Upper lobe of left lung (tissue), 6 donors: ENCODE measurements at places on chromosomes 3 and 15. TPM values are rescaled to one million over a fixed set of nuclear protein-coding genes. Genes with fewer than 3 reads are reported as not detected.
A peak's percentile ranks its signal among the peaks of the same experiment; 100 is the strongest.

GRCh38 chr3:47227678-47228077, 54.9 kb downstream of the KIF9 start:
- no peaks in the 10 kb centered on the region for H3K27me3 ChIP-seq
- H3K27ac ChIP-seq: peak overlapping the region; percentile 49
- H3K36me3 ChIP-seq: no peaks in the 10 kb centered on the region
- peaks cover 11% of the 10 kb centered on the region for H3K4me1 ChIP-seq

- no peaks in the 10 kb centered on the region for H3K36me3 ChIP-seq
- no peak overlapping the region for H3K4me3 ChIP-seq
- no peak overlapping the region for H3K27ac ChIP-seq
- no peaks in the 10 kb centered on the region for H3K27me3 ChIP-seq
- no peak for DNase-seq
- peaks cover 6% of the 10 kb centered on the region for H3K4me1 ChIP-seq
These were observed 203.4 kb downstream of the FOXP1 start for GRCh38 chr3:71380096-71380495.

- no peak for DNase-seq
- H3K27ac ChIP-seq: no peak overlapping the region
- H3K4me1 ChIP-seq: no peaks in the 10 kb centered on the region
- H3K36me3 ChIP-seq: no peaks in the 10 kb centered on the region
- no peaks in the 10 kb centered on the region for H3K27me3 ChIP-seq
These were observed 943.9 kb downstream of the ROBO1 start for GRCh38 chr3:78823859-78824258.

GRCh38 chr3:146222204-146223046, 28.5 kb downstream of the PLSCR4 start:
- H3K27ac ChIP-seq: peak overlapping the region; percentile 75
- no peak for DNase-seq

DNA sequence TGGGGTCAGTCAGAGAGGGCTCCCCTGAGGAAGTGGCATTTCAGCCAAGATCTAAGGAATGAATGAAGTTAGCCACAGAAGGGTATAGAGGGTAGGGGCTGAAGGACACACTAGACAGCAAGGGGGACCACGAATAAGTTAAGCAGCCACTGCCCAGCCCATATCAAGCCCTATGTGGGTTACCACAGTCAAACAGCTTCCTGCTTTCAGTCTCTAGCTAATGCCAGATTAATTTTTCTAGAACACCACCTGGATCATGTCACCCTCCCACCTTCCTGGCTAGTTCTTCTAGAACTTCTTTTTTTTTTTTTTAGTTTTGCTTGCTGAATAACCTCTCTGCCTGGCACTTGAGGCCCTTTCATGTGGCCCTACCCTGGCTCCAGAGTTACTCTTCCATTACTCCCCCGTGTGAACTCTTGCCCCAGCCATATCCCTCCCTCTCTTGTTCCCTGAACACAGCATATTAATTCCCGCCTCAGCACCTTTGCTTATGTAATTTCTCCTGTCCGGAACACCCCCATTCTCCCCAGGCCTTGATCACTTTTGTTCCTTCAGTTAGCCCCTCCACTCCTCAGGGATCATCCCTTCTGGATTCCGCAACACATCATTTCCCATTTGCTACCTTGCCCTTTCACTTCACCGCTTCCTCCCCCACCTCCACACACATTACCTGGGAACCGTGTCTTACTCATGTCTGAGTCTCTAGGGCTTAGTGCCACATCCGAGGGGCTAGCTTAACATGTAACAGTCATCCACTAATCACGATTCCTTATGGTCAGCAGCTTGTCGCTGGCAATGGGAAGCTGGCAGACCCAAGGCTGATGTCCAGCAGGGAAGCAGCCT, 20.6 kb upstream of the BNC1 start:
- H3K4me1 ChIP-seq: no peaks in the 10 kb centered on the region
- H3K27me3 ChIP-seq: no peaks in the 10 kb centered on the region
- no peak for DNase-seq
- no peaks in the 10 kb centered on the region for H3K36me3 ChIP-seq
- H3K4me3 ChIP-seq: no peak overlapping the region

- H3K4me3 ChIP-seq: no peak overlapping the region
- H3K4me1 ChIP-seq: peaks cover 29% of the 10 kb centered on the region
- H3K36me3 ChIP-seq: no peaks in the 10 kb centered on the region
- H3K27me3 ChIP-seq: no peaks in the 10 kb centered on the region
- H3K27ac ChIP-seq: peak overlapping the region; percentile 57
These were observed 318.6 kb upstream of the LRRFIP2 start for GRCh38 chr3:37492977-37493471.

GRCh38 chr3:153247331-153248330, 85.6 kb downstream of the RAP2B start:
- peaks cover 12% of the 10 kb centered on the region for H3K4me1 ChIP-seq
- H3K36me3 ChIP-seq: no peaks in the 10 kb centered on the region
- H3K4me3 ChIP-seq: no peak overlapping the region
- peak overlapping the region; percentile 26 for H3K27ac ChIP-seq

GRCh38 chr3:190444576-190445145, 5.0 kb downstream of the TMEM207 start:
- no peaks in the 10 kb centered on the region for H3K27me3 ChIP-seq
- no peak overlapping the region for H3K27ac ChIP-seq
- H3K36me3 ChIP-seq: no peaks in the 10 kb centered on the region

DNA sequence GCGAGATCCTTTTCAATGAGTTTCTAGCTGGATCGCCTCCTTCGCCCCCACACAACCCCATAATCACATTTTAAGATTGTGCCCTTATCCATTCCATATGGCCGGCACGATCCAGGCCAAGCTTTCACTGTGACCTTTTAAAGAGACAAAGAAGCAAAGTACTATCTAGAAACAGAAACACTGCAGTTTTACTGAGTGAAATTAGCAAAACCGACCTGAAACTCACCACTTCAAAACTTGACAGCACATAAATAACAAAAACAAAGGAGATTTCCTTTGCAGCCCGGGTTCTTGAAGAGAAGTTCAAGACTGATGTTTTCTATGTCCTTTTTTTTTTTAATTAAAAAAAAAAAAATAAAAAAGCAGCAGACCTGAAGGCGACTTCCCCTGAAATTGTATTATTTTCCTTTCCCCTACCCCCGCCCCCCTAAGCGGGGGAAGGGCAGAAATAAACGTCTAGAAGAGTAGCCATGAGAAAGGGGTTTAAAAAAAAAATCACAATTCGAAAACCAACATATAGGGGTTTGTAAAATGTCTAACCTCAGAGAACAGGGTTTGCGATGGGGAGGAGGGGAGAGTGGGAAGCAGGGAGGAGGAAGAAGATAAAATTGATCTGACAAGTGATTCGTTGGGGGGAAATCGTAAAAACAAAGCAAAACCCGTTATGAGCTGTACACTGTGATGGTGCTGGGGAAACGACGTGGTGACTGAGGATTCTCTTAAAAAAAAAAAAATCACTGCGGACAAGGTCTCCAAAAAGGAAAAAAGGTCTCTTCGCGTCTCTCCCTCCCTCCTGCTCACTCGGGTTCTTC, 1.5 kb downstream of the SATB1 start:
- peak overlapping the region; percentile 86 for H3K27ac ChIP-seq
- no peaks in the 10 kb centered on the region for H3K27me3 ChIP-seq
- peaks cover 5% of the 10 kb centered on the region for H3K4me1 ChIP-seq
- DNase-seq: peak; percentile 52

GRCh38 chr3:126994661-126995245, 11.8 kb downstream of the PLXNA1 start:
- peaks cover 45% of the 10 kb centered on the region for H3K4me1 ChIP-seq
- peak; percentile 76 for DNase-seq
- no peak overlapping the region for H3K4me3 ChIP-seq
- H3K27ac ChIP-seq: no peak overlapping the region
- peaks cover 20% of the 10 kb centered on the region for H3K36me3 ChIP-seq

DNA sequence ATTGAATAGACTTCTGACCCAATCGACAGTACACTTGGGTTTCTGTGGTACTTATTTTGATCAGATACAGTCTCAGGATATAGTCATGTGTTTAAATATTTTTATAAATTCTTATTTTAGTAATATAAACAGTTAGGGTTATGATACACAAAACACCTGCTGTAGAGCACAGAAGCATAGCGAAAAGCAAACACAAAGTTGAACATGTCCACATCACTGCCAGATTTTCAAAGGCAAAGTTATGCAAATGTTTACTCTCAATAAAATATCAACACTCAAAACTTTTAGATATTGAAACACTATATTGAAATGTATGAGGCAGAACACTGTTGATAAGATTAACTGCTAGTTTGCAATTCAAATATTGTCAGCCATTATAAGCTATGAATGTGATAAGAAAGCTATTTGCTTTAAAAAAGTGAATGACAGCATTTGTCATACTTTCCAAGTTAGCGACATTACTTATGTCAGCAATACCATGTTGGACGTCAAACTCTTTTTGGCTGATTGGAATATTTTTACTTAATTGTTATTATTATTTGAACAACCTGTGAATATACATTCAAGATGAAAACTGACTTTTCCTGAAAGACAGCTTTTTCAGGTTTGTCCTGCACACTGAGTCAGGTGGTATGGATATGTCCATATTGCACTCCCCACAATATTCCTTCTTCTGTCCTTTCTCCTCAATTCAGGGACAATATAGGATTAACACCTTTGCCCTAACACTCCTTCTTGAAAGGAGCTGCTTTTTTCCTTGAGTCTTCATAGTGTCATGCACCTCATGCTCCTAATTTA, 367.1 kb downstream of the EPHA3 start:
- H3K27ac ChIP-seq: no peak overlapping the region
- H3K4me1 ChIP-seq: no peaks in the 10 kb centered on the region
- H3K4me3 ChIP-seq: no peak overlapping the region
- H3K27me3 ChIP-seq: no peaks in the 10 kb centered on the region
- no peak for DNase-seq
- H3K36me3 ChIP-seq: no peaks in the 10 kb centered on the region

DNA sequence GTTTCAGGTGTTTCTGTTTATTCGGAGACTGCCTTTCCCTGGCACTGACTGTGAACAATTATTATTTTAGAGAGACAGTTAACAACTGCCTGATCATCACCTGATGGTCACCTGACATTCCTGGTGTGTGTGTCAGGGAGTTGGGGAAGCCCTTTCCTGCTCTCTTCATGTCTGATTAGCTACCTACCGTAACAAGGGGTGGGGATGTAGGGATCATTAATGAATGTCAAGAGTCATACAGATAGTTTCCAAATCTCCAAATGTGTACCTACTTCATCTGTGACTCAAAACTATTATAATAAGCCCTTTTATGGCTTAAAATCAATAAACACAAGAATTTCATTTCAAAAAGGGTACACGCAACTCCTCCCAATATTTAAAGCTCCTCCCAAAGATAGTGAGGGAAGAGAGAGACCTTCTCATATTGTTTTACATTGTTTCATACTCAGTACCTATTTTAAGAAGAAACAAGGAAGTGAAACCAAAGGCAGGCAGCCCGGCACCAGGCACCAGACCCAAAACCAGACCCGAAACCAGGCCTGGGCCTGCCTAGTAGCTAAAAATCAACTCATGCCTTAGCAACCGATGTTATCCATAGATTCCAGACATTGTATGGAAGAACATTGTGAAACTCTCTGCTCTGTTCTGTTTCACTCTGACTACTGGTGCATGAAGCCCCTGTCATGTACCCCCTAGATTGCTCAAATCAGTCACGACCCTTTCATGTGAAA, 844.9 kb upstream of the ALCAM start:
- H3K4me1 ChIP-seq: no peaks in the 10 kb centered on the region
- H3K27me3 ChIP-seq: no peaks in the 10 kb centered on the region
- no peak overlapping the region for H3K4me3 ChIP-seq
- no peak overlapping the region for H3K27ac ChIP-seq
- no peak for DNase-seq

GRCh38 chr15:51732646-51733045, 4.8 kb downstream of the LYSMD2 start:
- no peaks in the 10 kb centered on the region for H3K36me3 ChIP-seq
- no peaks in the 10 kb centered on the region for H3K27me3 ChIP-seq
- H3K27ac ChIP-seq: peak overlapping the region; percentile 85
- no peak overlapping the region for H3K4me3 ChIP-seq
- DNase-seq: no peak

DNA sequence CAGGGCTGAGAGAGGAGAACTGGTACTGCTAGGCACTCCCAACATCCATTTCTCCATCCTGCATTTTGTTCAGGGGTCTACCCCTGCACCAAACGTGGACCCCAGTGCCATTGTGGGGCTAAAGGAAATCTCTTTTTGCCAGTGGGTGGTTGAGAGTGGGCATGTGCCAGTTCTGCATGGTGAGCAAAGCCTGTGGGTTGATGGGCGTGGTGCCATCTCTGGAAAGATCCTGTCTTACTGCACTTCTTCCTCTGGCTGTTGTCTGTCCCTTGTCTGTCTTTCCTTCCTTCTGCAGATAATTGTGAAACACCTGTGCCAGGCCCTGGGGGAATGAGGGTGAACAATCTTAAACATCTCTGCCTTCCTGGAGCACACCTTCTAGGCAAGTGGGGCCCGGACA, 1.4 kb upstream of the RARRES1 start:
- H3K27ac ChIP-seq: no peak overlapping the region
- H3K27me3 ChIP-seq: no peaks in the 10 kb centered on the region
- H3K36me3 ChIP-seq: no peaks in the 10 kb centered on the region
- peaks cover 15% of the 10 kb centered on the region for H3K4me1 ChIP-seq

- no peaks in the 10 kb centered on the region for H3K36me3 ChIP-seq
- no peak for DNase-seq
- peaks cover 29% of the 10 kb centered on the region for H3K4me1 ChIP-seq
- no peak overlapping the region for H3K27ac ChIP-seq
- H3K4me3 ChIP-seq: no peak overlapping the region
- H3K27me3 ChIP-seq: no peaks in the 10 kb centered on the region
These were observed 25.5 kb downstream of the OSBPL10 start for GRCh38 chr3:31955581-31955980.

- DNase-seq: no peak
- peaks cover 18% of the 10 kb centered on the region for H3K4me1 ChIP-seq
- H3K27ac ChIP-seq: no peak overlapping the region
- no peaks in the 10 kb centered on the region for H3K27me3 ChIP-seq
- no peak overlapping the region for H3K4me3 ChIP-seq
These were observed 10.8 kb downstream of the PAK6 start for GRCh38 chr15:40249477-40250303.

DNA sequence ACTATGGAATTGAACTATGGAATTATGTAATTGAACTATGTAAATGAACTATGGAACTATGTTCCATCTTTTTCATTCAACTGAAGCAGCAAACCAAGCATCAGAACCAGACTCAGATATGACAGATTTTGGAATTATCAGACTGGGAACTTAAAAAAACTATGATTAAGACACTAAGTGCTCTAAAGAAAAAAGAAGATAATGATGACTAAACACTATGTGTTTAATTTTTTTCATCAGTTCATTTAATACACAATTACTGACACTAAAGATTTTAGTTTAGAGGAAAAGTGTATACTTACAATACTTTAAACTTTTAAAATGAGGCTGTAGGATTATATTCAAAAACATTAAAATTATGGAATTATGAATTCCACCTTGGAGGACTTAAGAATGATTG, 15.3 kb downstream of the RFX7 start:
- no peaks in the 10 kb centered on the region for H3K27me3 ChIP-seq
- H3K4me1 ChIP-seq: no peaks in the 10 kb centered on the region
- DNase-seq: no peak
- peaks cover 11% of the 10 kb centered on the region for H3K36me3 ChIP-seq
- H3K27ac ChIP-seq: no peak overlapping the region

TRAIP gene
- total RNA-seq: 9.4 TPM

GPR160 gene
- 37.4 TPM for total RNA-seq

WNT7A gene
- total RNA-seq: 5.6 TPM

GMNC gene
- not detected for total RNA-seq
